SHP77 treated with DMSO at 0.1 percent for 48 hours (cell line): ENCODE measurements at places on chromosomes 5 and 9.

DNA sequence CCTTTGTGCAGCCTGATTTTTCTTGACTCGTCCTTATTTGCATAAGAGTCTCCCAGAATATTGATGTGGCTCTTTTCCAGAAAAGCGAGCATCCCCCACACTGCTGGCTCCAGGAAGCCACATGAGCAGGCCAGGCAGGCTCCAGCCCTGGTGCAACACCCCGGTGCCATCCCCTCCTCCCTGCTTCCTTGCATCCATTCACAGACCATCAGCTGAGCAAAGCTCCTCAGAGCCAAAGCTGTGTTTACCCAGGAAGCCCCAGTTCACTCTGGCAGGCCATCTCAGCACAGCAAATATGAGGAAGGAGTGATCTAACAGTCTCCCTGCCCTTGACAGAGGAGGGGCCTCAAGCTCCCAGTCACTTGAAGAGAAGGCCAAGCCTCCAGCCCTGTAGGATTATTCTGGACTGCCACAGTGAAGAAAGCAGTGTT is 34.4 kb downstream of the INSYN2B start:
- DNase-seq, result no peak

DNA sequence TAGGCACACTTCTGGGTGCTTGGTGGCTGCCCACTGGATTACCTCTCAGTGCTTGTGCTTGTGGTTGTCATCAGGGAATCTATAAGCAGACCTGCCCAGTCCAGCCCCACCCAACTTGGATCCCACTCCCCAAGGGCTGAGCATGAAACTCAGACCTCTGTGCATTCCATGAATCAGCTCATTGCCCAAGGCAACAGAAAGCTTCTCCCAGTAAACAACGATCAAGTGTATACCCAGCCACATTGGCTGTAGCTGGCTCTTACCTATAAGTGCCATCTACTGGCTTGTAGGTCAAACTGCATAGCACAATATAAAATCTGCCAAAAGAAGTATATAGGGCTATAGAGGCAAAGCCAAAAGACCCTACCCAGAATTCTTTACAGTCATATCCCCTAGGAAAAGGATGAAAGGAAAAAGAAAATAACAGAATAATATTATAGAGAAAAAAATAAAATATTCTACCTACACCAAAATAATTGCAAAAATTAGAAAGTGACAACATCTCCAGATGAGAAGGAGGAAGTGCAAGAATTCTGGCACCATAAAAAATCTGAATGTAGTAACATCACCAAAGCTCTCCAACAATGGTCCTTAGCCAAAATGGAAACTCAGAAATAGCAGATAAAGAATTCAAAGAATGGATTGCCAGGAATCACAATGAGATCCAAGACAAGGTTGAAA is 321.0 kb upstream of the TRPC7 start:
- no peak for DNase-seq

DNA sequence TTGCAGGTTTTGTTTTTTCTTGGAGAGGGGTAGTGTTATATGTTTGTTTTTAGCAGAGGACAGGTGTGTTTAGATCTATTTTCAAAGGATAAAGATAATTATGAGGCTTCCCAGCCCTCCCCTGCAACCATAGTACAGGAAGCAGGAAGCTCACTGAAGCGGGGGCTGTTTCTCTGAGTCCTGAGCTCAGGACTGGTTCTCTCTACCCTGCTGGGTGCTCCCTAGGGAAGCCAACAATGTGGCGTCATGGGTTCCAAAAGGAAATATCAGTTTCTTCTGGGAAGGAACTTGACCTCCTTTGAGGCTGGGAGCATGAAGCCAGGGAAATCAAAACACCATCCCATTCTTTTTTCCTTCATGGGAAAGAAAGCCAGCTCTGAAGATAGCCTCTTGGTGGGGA is 62.2 kb downstream of the RAD23B start:
- no peak for DNase-seq

DNA sequence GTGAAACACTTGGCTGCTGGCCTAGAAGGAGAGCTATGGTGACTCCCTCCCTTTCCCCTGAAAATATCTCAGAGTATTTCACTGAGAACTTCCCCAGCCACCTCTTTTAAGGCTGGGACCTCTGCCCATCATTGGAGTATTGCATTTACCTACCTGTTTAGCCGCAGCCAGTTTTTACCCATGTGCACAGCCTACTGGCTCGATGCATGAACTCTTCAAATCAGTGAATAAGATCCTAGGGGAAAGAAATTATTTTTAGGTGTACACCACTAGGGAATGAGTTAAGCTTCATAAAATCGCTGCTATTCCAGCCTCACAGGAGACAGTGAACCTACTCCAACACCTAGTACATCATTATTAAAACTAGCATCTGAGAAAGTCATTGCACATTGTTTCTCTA is 16.8 kb upstream of the FAM174A start:
- DNase-seq, result no peak

GRCh38 chr5:1875843-1876659 is 6.7 kb downstream of the IRX4 start:
- no peak for DNase-seq

GRCh38 chr5:38757451-38758245 is 88.2 kb upstream of the OSMR start:
- DNase-seq, result no peak

DNA sequence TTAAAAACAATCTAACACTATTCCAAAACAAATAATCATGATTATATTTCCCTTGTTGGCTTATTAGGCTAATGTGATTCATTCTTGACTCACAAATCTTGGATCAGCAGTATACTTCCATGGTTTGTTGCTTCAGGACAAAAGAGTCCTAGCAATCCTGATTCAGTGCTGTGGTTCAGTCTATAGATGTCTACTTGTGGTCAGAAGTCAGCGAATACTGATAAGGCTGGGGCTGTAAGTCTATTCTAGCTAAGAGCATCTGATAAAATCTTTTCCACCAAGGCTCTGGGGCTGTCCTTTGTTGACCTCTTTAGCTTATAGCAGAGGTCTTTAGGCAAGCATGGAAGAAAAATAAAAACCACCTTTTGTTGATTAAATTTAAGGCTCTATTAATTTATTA is 4.4 kb upstream of the SMIM3 start:
- no peak for DNase-seq

DNA sequence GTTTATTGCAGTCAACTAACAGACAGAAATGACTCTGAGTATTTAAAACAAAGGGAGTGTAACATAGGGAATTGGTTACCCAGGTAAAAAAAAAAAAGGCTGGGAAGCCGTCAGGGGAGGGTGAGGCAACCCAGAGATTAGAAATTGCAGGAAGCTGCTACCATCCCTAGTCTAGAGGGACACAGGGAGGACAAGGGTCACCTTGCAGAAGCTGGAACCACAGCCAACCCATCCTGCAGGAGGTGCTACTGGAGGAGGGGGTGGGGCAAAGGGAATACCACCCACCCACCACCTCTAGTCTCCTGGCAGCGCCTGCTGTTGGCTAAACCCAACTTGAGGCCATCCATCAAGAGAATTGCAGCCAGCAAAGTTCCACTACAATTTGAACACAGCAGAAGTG is 6.5 kb downstream of the CAST start:
- DNase-seq, result no peak

DNA sequence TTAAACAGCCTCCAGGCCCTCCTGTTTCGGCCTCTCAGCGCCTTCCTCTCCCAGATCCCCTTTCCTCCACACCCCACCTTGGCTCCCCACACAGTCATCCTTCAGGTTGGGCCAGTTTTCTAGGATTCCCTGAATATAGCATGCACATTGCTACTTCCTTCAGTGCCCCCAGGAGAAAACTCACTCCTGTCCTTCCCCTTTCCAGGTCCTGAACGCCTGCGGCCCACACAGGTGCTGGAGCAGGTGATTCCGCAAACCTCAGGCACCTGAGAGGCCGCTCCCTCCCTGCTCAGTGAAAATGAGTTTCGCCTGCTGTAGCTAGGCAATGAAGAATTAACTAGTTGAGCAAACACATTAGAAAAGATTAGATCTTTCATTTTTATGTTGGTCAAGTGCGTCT is 185.0 kb downstream of the MED10 start:
- DNase-seq, result no peak

DNA sequence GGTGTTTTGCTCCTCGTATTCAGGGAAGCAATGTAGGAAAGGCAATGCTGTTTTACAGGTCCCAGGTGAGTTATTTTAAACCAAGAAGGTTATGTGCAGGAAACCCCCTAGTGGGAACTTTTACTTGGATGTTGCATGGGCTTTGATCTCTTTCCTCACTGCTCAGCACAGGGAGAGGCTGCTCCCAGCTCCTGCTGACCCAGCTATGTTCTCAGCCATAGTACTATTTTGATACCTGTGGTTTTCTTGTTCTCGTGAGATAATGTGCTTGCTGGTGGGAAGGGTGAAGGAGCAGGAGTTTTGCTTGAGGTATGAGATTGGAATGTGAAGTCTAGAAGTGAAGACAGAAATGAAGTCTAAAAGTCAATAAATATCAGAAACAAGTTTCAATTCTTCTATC is 265.6 kb upstream of the FBXL7 start:
- no peak for DNase-seq
